M059J (cell line): ENCODE measurements at places on chromosomes 3 and 15. TPM values are rescaled to one million over a fixed set of nuclear protein-coding genes. Genes with fewer than 3 reads are reported as not detected.
A peak's percentile ranks its signal among the peaks of the same experiment; 100 is the strongest.

DNA sequence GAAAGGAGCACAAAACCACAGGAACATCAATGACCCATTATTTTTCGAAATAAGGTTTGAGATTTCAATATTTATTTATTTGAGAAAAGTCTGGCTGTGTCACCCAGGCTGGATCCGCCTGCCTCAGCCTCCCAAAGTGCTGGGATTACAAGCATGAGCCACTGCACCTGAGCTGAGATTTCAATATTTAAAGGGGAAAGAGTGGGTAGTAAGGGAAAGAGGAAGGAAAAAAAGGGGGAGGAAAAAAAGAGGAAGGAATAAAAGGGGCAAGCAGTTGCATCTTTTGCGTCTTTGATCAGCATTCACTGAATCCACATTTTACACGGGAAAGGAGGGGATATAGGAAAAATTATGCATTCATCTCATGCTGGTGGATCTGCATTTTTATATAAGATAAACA lies 47.4 kb downstream of the ERICH6 start:
- no peak for DNase-seq

CD200 gene
- 0.15 and 0.20 TPM in 2 replicates for total RNA-seq

CIDEC gene
- not detected in 2 replicates for total RNA-seq

- DNase-seq: no peak
These were observed 85.7 kb downstream of the ARIH1 start for GRCh38 chr15:72559781-72560180.

DNA sequence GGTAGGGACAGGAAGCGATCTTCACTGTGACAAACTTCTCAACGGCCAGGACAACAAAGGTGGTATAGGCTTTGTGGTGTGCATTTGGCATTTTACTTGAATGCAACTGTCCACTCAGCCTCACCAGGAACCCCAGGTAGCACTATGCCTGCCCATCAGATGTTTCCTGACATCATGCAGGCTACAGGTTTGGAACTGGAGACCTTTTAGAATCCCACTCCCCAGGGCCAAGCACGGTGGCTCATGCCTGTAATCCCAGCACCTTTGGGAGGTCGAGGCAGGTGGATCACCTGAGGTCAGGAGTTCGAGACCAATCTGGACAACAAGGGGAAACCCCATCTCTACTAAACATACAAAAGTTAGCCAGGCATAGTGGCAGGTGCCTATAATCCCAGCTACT lies 9.6 kb downstream of the STARD5 start:
- DNase-seq: no peak

SQOR gene
- 30.8 and 47.0 TPM in 2 replicates for total RNA-seq

GALNT15 gene
- total RNA-seq: 2.1 and 7.0 TPM in 2 replicates

GRCh38 chr3:176469694-176470205 lies 727.5 kb downstream of the TBL1XR1 start:
- peak; percentile 65 for DNase-seq

MME gene
- total RNA-seq: 45.1 and 51.7 TPM in 2 replicates

DNA sequence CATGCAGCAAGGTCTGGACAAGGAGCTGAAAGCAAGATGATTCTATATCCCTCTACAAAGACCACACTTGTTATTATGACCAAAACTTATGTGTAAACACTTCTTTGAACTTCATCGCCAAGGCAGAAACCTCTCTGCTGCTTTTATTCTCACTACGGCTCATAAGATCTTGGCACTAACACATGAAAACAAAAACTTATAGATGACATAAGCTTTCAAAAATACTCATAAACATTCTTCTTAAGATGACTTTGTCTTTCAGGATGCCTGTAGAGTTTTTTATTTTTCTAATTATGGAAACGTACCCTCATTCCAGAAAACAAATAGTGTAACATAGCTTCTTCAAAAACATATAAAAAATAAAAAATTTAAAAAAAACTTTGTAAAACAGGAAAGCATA lies 12.5 kb upstream of the C15orf61 start:
- DNase-seq: no peak

DNA sequence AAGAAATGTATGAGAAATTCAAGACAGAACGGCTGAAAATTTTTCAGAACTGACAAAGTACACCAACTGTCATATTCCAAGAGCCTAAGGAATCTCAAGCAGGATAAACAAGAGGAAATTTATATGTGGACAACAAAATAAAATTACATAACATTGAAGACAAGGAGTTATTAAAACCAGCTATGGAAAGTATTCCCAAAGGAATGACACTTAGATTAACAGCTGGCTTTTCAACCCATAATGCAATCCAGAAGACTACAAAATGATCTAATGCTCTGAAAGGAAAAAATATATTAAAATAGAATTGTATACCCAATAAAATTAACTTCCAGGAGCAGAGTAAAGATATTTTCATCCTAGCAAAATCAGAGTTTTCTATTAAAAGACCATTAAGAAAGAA lies 132.2 kb upstream of the BNIP2 start:
- no peak for DNase-seq

DNA sequence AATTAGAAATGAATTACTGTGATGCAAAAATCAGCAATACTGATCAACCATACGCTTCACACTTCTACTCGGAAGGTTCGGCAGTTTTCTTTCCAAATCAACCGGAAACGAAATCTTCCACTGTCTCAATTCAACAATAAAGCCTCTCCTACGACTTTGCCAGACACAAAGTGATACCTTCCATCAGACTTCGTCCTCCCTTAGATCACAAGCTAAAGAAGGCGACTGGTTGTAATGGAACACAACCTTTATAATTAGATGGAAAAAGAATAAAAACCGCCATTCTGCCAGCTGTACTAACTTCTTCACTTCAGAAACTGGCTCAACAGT lies 618 bp downstream of the PARL start:
- DNase-seq: no peak

- DNase-seq: no peak
These were observed 64.0 kb upstream of the PRR20G start for GRCh38 chr3:127351775-127352350.

- no peak for DNase-seq
These were observed 138.1 kb downstream of the MAP2K5 start for GRCh38 chr15:67680641-67681040.

CKMT1B gene
- total RNA-seq: not detected in 2 replicates

GOLGA8M gene
- not detected in 2 replicates for total RNA-seq

DNA sequence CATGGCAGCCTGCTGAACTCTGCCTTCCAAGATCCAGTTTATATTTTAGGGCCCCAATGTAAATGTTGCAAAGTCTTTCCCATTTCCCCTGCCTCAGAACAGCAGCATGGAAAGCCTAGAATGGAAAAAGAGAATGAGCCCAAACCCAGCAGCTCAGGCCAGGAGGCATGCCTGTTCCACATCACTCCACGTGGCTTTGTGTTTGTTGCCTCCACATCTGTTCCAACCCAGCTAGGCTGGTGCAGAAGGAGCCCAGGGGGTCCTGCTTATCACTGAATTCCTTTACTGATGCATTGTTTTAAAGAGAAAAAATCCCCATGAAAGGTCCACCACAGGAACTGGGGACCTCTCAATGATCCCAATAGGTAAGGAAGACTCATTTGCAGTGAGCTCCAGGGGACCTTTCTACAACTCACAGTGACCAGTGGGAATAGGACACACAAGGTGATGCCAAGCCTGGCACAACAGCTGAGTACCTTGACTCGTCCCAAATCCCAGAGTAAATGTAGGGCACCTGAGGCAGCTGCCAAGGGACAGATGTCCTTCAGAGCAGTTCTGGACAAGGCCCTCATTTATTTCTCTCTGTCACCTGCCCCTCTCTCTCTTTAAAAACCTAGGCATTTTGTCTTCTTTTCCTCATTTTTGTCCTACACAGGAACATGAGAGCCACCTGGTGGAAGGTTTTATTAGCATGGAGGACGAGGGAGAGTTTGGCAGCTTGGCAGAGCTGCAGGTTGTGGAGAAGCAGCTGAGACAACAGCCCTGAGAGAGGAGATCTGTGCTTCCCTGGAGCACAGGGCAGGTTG lies 41.7 kb upstream of the ADAMTS17 start:
- DNase-seq: peak; percentile 20

- peak; percentile 87 for DNase-seq
These were observed at the start of gene ABI3BP for GRCh38 chr3:100993309-100993708. Gene ABI3BP, minus strand, starts transcription at chr3:100993421. Its CDS starts 37 bp downstream, at chr3:100993384.

- peak; percentile 44 for DNase-seq
These were observed 5.0 kb downstream of the C2CD4A start for GRCh38 chr15:62071711-62072308.

DNA sequence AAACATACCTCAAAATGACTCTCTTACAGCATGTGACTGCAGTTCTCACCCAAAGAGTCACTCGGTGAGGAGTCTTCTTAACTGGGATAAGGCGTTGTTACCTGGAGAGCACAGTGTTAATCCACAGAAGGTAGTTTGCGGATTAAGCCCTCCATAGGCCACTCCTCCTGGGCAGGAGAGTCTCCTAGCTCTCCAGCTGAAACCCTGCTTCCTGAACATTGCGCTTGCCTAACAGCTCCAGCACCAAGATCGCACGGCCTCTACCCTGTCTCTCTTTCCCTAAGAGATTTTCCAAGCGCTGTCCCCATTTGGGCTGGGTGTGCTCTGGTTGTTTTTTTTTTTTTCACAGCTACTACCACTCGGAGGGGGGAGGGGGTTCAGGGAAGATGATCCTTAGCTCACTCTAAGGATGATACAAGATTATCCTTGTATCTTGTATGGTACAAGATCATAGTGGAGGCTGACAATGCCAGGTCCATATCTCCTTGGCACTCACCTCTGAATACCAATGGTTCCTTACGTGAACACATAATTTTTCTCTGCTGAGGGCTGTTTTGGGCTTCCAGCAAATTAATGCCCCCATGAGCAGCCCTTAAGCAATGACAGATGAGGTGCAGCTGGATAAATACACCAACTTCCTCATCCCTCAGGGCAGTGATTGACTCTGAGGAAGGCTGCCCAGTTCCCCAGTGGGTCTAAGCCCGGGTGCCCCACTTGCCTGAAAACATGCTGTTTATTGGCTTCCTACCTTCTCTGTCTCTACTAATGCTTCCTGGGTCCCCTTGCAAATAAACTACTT lies 185.2 kb upstream of the TSC22D2 start:
- no peak for DNase-seq

DNA sequence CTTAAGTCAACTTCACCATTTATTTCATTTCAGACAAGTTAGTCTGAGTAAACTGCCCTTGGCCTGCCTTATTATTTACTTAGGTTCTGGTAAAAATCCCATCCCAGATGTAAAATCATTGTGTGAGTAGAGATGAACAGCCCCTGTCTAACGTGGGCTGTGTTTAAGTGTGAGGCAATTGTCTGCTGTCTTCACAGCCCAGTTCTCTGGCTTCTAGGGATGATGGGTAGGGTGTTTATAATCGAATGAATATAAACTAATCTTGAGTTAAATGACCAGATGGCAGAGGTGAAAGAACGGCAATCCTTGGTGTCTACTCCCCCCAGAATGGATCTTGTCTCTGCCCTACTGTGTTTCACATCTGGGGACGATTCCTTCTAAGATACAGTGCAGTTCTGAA lies 20.8 kb downstream of the PPARG start:
- DNase-seq: no peak

DNA sequence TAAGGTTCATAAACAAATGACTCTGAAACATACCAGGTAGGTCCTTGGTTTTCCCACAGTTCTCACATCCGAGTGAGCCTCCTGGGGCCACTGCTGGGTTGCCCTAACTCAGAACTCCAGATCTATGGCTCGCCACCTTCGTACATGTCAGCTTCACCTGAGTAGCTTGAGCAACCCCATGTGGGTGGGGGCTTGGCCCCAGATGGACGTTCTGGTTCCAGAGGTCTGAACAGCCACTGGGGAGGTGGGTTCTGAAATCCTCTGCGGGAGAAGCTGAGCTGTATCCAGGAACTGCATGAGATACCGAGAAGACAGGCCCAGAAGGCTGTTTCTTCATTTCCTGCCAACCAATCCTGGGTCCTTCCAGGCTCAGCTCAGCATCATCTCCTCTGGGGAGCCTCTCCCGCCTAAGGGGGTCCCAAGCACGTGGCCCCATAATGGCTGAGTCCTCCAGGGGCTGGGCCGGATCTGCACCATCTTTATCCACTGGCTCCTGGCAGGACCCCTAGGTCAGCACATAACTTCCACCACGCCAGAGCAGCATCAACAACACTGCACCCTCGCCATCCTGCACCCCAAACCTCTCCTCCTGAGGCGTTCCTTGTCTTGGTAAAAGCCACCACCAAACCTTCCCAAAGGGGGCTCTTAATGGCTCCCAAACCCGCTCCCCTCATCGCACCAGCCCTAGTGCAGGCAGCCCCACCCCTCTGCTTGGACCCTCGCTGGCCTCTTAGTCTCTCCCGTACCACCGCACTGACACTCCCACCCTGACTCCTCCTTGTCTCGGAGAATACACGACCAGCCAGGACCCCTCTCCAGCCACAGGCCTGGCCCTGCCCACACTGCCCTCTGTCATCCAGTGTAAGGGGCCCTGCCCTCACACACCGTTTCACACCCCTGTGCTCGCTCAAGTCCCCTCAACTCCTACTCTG lies 39.8 kb downstream of the PCSK6 start:
- DNase-seq: no peak

ROBO1 gene
- 14.2 and 19.0 TPM in 2 replicates for total RNA-seq

FBXO40 gene
- total RNA-seq: not detected in 2 replicates

DNA sequence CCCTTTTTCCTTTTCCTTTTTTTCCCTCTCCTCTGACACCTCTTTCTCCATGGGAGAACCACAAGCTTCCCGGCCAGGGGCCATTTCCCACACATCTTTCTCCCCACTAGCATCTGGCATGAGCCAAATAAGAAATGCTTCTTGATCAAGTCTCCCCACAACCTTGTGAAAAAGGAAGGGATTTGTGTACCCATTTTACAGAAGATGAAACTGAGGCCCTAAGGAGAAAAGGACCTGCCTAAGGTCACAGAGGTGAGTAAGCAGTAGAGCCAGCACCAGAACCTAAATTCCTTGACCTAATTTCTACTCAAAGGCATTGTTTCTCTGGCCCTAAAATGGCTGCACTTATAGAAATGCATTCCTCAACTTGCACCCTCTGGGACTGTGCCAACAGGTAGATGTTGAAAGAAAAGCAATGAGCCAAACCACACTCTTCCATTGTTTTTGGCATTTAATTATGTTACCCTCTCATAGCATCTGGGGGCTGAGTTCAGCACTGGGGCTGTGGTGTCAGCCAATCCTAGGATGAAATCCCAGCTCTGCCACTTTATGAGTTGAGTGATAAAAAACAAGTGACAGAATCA lies 81.7 kb upstream of the TLE3 start:
- DNase-seq: no peak
